ENCODE measurements at places on chromosomes 2 and 18. TPM values are rescaled to one million over a fixed set of nuclear protein-coding genes. Genes with fewer than 3 reads are reported as not detected.

Gene FBLN7
- 0.16 TPM for polyA plus RNA-seq

Gene DYNAP
- 0.13 TPM for polyA plus RNA-seq

Gene GPR55
- not detected for polyA plus RNA-seq

Gene C2orf68
- polyA plus RNA-seq = 76.4 TPM

Gene CYP1B1
- polyA plus RNA-seq = 2.4 TPM

Gene KRTCAP3
- 52.4 TPM for polyA plus RNA-seq

Gene C2orf78
- 0.18 TPM for polyA plus RNA-seq

Gene ARHGEF4
- 4.6 TPM for polyA plus RNA-seq

Gene SERPINB12
- polyA plus RNA-seq = not detected

Gene LINC00305
- not detected for polyA plus RNA-seq

Gene DUSP2
- polyA plus RNA-seq = 6.6 TPM

Gene ITPRIPL1
- 5.3 TPM for polyA plus RNA-seq

Gene OSBPL6
- 6.0 TPM for polyA plus RNA-seq

Gene EFR3B
- polyA plus RNA-seq = 2.9 TPM

Gene SLC8A1
- polyA plus RNA-seq = 2.5 TPM

Gene ACKR3
- 0.57 TPM for polyA plus RNA-seq

Gene CRYGD
- 23.9 TPM for polyA plus RNA-seq

Gene SLC11A1
- polyA plus RNA-seq = 0.31 TPM

Gene KLHL14
- polyA plus RNA-seq = 0.44 TPM

Gene MAPRE3
- 3.5 TPM for polyA plus RNA-seq

Gene SPP2
- not detected for polyA plus RNA-seq

Gene LBX2
- 0.82 TPM for polyA plus RNA-seq

Gene KIF1A
- 169 TPM for polyA plus RNA-seq

Gene DPY30
- 518 TPM for polyA plus RNA-seq

Gene LYG2
- 0.99 TPM for polyA plus RNA-seq

Gene RAX
- polyA plus RNA-seq = 0.16 TPM

Gene LIMS3
- polyA plus RNA-seq = 0.87 TPM

Gene CPO
- 0.90 TPM for polyA plus RNA-seq

Gene HMSD
- 25.1 TPM for polyA plus RNA-seq

Gene L3MBTL4
- polyA plus RNA-seq = 0.77 TPM

Gene MC4R
- not detected for polyA plus RNA-seq

Gene PLB1
- not detected for polyA plus RNA-seq

Gene SOS1
- polyA plus RNA-seq = 13.4 TPM

Gene CDC42EP3
- 22.9 TPM for polyA plus RNA-seq

Gene LOXHD1
- polyA plus RNA-seq = not detected

Gene BOD1L2
- 0.11 TPM for polyA plus RNA-seq

Gene C1QL2
- 0.87 TPM for polyA plus RNA-seq

Gene FRZB
- 1.2 TPM for polyA plus RNA-seq

Gene COL6A3
- 1.2 TPM for polyA plus RNA-seq

Gene REV1
- polyA plus RNA-seq = 30.2 TPM

Gene ANKRD62
- not detected for polyA plus RNA-seq

Measured in GM23338 (cell line).